Activated B cell treated with CpG ODN at 0.5 μM for 24 hours (primary cell): ENCODE measurements at places on chromosomes 7 and 10.
A peak's percentile ranks its signal among the peaks of the same experiment; 100 is the strongest.

- DNase-seq = peak; percentile 43
These were observed at the start of gene MNX1 for GRCh38 chr7:157010588-157011332. Gene MNX1, minus strand, starts transcription at chr7:157010663. Its CDS starts 313 bp downstream, at chr7:157010350.

DNA sequence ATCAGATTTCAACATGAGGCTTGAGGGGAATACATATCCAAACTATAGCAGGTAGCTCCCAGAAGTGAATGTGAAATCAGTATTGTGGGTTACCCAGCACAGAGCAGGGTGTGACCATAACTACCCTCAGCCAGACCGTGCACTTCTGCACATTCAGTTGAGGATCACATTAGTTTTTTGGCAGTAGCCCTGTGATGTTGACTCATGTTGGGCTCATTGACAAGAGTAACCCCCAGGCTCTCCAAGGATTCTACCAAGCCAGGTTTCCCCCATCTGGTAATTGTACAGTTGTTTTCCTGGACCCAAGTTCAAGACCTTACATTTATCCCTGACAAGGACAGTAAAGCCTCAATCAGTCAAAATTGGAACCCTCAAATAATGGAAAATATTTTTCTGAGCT is 11.7 kb upstream of the CPA4 start:
- DNase-seq = no peak

GRCh38 chr10:47317251-47317650 is 5.0 kb upstream of the GDF2 start:
- no peak for DNase-seq

GRCh38 chr7:140022582-140023211 is 40.1 kb downstream of the PARP12 start:
- DNase-seq = no peak

GRCh38 chr10:84933402-84933801 is 605.0 kb downstream of the CCSER2 start:
- DNase-seq = no peak

GRCh38 chr10:124708246-124708779 is 35.9 kb downstream of the FAM53B start:
- DNase-seq = no peak

DNA sequence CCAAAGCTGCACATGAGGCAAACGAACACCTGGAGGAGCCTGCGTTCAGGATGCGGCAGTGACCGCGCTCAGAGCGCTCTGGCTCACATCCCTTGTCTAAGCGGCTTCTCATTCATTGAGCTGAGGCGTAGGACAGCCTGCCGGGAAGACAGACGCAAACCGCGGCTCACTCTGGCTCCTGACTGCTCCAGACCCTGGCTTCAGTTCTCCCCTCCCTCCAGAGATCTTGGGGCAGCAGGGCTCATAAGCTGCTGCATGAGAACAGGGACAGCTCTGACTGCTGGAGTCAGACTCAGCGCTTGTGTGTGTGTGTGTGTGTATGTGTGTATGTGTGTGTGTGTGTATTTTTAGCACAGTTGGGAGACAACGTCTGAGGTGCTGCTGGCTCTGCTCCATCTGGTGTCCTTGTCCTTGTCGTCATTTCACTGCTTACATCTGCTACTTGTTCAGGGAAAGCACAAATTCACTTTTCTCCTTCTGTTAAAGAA is 15.8 kb upstream of the LYZL2 start:
- no peak for DNase-seq

DNA sequence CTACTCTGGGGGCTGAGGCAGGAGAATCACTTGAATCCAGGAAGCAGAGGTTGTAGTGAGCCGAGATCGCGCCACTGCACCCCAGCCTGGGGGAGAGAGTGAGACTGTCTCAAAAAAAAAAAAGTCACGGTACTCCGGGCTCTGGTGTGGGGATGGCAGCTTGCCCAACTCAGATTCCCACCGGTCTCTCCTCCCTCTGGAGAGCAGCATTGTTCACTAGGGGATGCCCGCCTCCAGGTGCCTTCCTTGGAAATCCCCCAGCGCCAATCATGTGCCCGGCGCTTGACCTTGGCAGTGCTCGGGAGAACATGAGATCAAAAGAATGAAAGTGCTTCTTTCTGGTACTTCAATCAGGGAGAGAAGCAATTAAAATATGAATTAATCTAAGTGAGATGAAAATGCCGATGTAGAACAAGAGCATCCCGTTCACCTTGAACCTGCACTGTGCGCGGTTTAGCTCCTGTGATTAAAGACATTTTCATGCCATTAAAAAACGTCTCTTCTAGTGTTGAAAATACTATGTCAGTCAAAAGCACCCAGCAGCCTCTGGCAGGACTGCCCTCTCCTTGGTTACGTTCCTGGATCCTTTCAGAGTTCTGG is 1127.3 kb upstream of the AUTS2 start:
- DNase-seq = no peak

GRCh38 chr10:112208292-112208691 is 24.7 kb upstream of the GPAM start:
- no peak for DNase-seq

GRCh38 chr7:125773113-125773785 is 843.6 kb upstream of the POT1 start:
- no peak for DNase-seq

DNA sequence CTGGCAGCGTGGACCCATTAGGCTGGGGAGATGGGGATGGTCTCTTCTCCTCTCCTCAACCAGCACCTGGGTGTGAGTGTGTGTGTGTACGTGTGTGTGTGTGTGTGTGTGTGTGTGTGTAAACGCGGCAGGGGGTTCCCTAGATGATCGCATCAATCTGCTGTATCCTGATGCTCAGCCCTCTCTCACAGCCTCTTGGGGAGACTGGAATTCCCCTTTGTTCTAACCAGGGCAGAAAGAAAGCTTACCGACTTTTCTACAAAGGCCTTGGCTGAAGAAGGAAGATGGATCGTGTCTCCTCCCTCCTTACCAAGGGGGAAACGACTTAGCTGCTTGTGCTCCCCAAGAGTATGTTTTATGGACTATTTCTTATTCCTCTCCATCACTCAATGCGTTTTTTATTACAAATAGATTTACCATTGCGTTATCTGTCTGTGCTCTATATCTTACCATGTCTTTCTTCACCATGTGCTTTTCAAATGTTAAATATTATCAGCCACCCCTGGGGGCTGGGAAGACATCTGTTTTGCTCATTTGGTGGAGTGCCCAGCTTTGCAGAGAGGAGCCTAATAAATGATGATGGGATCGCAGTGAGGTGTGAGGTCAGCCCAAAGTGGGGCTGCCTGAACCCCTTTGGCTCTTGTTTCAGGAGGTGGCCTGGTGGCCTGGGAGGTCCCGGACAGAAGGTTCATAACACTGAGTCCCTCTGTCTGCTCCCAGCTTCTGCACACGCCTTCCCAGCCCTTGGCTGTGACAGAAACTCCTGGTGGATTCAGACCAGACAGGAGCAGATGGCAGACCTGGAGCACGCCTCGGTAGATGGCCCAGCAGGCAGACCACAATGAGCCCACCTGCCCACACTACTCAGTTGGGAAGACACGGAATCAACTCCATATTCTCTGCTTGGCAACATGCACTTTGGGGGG is 262.0 kb downstream of the PRPF18 start:
- DNase-seq = no peak

DNA sequence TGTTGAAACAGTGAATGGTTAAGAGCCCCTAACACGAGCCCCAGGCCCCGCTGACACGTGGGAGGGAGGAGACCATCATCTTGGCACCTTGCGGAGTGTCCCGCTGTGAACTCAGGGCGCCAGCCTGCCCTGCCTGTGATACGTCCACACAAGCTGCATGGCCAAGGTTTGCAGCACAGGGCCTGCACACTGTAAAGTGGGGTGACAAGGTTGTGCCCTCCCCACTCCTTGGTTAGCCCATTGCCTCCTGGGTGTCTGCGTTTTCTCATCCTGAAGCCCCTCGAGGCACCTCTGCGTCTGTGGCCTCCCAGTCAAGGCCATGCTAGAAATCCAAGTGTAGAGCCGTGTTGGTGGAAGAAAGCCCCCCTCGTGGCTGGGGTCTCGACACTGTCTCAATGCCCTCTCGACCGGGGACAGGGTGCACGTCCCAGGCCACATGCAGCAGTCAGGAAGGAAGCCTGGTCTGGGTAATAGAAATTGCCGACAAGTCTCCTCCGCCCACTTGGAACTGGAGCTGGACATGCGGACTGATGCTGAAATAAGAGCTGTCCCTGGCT is 192.1 kb downstream of the DNAJB6 start:
- DNase-seq = peak; percentile 7

GRCh38 chr7:114590298-114590697 is 175.7 kb downstream of the FOXP2 start:
- DNase-seq = no peak

DNA sequence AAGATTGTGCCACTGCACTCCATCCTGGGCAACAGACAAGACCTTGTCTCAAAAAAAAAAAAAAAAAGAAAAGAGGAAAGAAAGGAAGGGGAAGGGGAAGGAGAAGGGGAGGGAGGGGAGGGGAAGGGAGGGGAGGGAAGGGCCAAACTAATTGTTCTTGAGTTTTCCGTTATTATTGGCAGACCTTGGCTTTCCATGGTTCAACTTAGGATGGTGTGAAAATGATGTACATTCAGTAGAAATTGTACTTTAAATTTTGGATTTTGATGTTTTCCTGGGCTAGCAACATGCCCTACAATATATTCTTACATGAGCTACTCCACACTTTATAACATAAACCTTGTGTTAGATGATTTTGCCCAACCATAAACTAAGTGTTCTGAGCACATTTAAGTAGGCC is 1.2 kb upstream of the TMEM72 start:
- DNase-seq = no peak

DNA sequence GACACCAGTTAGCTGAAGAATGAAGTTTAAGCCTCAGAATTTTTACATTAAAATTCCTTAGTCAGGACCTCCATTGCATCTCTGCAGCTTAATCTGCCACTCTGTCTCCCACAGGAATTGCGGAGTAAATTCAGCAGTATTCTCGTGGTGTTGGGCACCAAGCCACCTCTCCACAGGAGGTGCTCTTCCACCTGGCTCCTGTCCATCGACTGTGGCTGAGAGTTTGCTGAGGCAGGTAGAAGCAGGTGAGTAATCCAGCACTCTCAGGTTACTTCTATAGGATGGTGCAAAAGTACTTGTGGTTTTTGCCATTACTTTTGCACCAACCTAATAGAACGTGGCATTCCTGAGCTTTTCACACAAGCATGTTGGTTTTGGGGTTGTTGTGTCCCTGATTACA is 134.1 kb downstream of the GFRA1 start:
- no peak for DNase-seq

DNA sequence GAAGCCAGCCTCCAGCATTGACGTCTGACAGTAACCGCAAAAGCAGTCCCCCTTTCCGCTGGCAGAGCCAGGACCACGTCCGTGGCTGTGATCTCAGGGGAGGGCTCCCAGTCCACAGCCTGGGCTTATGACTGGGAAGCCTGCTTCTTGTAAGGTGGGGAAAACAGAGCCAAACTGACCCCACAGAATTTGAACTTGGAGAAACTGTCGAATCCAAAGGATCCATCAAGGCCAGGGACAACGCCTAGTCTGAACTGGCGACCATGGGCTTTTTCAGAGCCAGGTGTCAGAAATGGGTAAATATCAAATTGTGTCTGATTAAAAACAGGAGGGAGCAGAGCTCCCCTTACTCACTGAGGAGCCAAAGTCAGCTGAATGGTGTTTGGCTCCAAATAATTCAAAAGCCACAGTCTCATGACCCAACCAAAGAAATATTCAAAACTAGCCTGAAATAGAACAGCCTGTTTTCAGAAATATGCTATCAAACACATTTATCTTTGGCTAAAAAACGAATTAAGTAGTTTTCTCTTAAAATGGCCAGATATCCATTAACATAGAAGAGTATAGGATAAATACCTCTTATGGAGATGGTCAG is 751.4 kb upstream of the GALNT17 start:
- DNase-seq = no peak

DNA sequence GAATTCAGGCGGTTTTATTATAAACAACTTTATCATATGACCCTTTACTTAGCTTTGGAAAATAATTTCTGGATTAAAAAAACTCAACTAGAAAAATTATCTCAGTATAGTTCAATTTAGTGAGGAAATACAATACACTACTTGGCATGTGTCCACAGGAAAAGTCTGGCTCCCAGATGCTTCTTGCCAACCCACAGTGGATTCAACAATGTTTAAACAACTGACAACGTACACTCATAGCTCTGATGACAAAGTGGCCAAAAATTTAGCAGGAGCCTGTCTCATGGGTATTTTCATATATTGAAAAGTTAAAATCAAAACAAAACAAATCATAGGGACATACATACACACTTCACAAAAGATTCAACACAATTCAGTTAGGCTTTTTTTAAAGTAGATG is 158.8 kb downstream of the SKAP2 start:
- no peak for DNase-seq

GRCh38 chr10:44936314-44936975 is 23.2 kb upstream of the RASSF4 start:
- no peak for DNase-seq

GRCh38 chr7:150830937-150831336 is 21.4 kb upstream of the AOC1 start:
- DNase-seq = no peak

DNA sequence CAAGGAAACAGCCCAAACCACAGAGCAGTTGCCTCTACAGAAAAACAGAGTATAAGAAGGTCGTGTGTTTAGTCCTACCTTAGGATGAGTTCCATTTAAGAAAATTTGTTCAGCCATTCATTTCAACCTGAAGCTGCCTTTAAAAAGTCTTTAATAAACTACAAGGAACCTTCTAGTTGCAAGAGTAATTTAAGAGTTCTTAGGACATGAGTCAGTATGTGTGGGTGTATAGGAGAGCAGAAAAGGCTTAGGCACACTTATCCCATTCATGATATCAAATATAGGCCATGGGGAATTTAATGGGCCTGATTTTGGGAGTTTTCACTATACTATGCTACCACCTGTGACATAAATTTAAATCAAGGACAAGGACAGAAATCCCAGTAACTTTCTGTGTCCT is 496.8 kb downstream of the TFEC start:
- no peak for DNase-seq

DNA sequence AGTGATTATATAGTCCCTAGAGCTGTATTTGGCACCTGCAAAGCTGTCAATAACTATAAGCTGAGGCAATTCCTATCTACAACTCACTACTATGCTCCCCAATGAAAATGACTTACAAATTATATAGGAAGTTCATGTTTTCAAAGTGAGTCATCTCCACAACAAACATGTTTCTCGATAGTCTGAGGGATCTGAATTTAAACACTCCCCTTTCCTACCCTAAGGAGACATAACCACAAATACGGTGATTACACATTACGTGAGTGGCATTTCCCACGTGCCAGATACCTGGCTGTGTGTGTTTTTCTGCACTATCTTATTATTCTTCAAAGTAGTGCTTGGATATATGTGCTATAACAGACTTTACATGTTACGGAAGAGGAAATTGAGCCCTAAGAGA is 122.5 kb upstream of the C1QL3 start:
- DNase-seq = no peak
